Vagina (tissue), 2 donors: ENCODE measurements at places on chromosomes 3 and 15. TPM values are rescaled to one million over a fixed set of nuclear protein-coding genes. Genes with fewer than 3 reads are reported as not detected.

- no peak for DNase-seq
These were observed 55.5 kb downstream of the BSN start for GRCh38 chr3:49609815-49610214.

DNA sequence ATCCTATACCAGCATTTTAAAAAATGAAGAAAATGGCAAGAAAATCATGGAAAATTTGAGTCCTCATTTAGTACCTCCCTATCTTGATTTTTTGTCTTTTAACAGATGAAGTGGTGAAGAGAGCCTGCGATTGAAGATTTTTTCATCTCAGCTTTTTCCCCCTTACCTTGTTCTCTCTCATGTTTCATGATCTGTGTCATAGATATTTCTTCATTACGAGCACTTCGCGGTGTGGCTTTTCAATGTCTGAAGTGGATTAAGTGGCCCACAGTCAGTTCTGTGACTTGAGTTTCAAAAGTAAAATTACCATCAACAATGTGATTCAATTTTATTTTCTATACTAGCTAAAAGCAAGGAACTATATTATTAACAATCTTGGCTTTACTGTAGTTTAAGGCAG, 147.2 kb downstream of the FNDC3B start:
- DNase-seq: no peak

- DNase-seq: no peak
These were observed 13.7 kb downstream of the ZDHHC19 start for GRCh38 chr3:196197524-196197923.

GRCh38 chr15:85582131-85583079, 202.0 kb downstream of the AKAP13 start:
- DNase-seq: no peak

GPR15 gene
- total RNA-seq: 1.2 TPM

GRCh38 chr15:88674661-88675060, 35.8 kb downstream of the ISG20 start:
- DNase-seq: no peak

DNA sequence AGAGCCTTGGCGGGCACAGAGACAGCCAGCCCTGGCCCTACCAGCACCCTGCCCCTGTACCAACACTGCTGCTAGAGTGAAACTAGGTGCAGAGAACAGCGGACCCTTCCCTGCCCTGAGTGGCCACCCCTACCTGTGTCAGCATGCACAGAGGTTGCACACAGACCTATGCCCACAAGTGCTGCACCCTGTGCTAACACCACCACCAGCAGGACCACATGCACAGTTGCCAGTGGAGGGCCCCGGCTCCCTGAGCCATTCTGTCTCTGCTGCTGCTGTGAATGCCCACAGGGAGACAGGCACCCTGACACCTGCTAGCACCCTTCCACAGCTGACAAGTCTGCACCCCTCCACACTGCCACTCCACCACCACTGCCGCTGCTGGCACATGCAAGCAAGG, 131.8 kb downstream of the NEK11 start:
- no peak for DNase-seq

GRCh38 chr3:43094381-43094780, 11.5 kb downstream of the POMGNT2 start:
- no peak for DNase-seq
